ENCODE measurements at places on chromosomes 5 and 9.

DNA sequence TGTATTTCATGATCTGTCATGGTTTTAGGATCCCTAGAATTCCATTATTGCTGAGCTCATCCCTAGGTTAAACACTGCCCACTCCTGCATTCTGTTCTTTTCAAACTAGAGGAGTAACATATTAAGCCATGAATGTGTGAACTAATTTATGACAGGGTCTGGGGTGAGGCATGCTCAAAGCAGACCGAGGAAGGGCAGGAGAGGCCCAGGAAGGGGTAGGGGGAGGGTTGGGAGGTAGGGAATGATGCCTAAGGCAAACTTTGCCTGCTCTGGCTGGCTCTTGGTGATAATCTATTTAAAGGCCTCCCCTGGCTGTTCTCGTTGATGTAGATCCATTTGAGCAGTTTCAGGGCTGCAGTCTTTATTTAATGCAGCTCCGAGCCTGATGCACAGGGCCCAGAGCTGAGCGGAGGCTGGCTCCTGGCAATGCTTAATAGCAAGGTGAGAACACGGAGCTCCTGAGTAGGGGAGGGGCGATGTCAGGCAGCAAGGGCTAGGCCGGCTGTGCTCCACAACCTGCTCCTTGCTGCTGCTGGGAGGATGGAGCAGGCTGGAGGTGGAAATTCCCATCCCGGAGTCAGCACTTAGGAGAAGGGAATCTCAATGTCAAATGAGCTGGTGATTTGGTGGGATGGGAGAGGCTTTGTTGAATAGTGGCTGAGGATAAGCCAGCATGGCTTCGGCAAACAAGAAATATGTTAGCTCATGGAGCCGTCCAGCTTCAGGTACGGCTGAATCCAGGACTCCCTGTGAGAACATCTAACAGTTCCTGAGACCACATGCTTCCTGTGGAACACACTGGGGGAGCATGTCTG lies 73.2 kb upstream of the UNC5A start:
- DNase-seq = peak; percentile 5

- peak; percentile 15 for DNase-seq
Observed at GRCh38 chr5:139481122-139481533, 1.4 kb downstream of the STING1 start.

DNA sequence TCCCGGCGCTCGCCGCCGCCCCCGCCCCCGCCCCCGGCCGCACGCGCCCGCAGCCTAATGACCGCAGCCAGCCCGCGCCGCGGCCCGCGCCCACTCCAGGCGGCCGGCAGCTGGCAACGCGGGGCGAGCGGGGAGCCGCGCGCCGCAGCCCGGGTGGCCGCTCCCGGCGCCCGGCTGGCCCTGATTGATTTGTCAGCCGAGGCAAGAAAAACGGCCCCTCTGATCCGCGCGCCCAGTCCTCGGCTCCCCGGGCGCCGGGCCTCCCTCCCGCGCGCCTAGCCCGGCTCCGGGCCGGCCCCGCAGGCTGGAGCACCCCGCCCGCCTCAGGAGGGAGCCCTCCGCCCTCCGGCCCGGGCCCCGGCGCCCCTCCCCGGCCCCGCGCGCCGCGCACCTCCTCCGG lies 11.9 kb upstream of the LHX2 start:
- DNase-seq = peak; percentile 50

DNA sequence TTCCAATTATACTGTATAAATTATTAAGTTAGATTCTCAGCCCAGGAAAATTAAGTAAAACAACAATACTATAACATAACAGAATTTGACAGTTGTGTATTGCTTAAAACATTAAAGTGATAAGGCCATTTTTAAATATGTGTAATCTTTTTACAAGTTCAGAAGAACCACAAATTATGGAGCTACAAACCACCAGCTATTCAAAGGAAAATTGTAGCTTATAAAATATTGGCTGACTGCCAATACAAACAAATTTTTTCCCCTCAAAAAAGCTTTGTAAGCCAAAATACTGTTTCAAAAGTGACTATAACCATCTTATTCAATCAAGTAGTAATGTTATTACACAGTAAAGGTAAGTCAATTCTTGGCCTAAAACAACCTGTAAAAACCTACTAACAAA lies 21.9 kb downstream of the STRBP start:
- no peak for DNase-seq

DNA sequence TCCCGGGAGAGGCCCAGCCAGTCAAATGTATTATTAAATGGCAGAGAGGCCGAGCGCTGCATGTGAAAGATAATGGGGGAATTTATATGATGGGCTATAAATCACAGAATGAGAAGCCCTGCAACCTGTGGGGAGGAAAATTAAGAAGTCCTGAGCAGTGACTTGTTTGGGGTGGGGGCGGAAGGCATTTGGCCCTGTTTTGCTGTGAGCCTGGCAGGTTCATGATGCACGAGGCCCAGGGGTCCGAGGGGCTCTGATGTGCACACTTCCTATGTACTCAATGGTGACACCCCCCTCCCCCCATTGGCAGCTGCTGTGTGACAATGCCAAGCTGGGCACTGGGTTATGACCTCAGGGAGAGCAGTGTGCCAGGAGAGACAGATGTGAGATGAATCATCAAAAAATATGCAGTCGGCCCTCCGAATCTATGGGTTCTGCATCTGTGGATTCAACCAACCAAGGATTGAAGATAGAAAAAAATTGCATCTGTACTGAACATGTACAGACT lies 13.7 kb upstream of the DAB2IP start:
- no peak for DNase-seq

All from GM13976 (cell line).